Endodermal cell (in vitro differentiated cells): ENCODE measurements at places on chromosomes 16 and 17.
A peak's percentile ranks its signal among the peaks of the same experiment; 100 is the strongest.

GRCh38 chr16:80746231-80746630 lies 58.2 kb downstream of the CDYL2 start:
- DNase-seq = no peak

DNA sequence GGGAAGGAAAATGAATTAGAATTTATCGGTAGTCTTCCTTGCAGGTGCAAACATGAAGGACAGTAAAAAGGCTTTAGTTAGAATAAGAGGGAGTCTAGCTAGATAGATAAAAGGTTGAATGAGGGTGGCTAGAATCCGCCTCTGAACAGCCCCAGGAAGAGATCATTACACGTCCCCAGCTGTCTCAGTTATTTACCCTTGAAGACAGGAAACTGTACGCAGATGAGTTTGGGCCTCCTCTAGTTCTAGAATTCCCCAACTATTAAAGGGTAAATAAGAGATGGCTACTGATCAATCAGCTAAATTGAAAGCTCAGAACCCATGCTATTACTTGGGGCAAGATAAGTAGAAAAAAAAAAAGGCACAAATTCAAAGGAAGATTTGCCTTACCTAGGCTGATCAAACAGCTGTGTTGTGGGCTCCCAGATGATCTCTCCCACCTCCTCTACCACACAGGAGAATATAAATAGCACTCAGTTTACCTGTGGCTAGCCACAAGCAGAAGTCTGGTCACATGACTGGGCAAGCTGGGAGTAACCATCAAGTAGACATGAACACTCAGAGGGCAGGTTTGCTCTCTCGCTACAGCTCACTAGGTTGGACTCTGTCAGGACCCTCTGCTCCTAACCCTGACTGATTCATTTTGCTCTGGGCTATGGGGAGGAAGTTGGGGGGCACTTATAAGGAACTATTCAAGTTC lies 17.0 kb downstream of the FAM117A start:
- no peak for DNase-seq

- DNase-seq = peak; percentile 95
Measured at GRCh38 chr16:81076566-81077075, 417 bp downstream of the C16orf46 start.

DNA sequence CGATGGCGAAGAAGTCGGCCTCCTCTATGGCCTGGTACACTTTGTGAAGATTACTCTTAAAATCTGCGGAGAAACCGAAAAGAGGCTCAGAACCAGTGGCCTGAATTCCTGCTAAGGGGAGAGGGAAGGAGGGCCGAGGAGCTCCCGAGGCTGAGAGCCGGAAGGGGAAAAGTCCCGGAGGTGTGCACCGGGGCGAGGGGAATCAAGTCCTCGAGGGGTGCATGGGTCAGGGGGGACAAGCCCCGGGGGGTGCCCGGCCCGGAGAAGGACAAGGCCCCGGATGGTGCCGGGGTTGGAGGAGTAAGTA lies 495 bp downstream of the PARN start:
- DNase-seq = no peak

- peak; percentile 86 for DNase-seq
Measured at GRCh38 chr17:74085434-74085833, 118.0 kb upstream of the RPL38 start.

- peak; percentile 45 for DNase-seq
Measured at GRCh38 chr17:8889458-8890210, 22.2 kb upstream of the PIK3R6 start.

DNA sequence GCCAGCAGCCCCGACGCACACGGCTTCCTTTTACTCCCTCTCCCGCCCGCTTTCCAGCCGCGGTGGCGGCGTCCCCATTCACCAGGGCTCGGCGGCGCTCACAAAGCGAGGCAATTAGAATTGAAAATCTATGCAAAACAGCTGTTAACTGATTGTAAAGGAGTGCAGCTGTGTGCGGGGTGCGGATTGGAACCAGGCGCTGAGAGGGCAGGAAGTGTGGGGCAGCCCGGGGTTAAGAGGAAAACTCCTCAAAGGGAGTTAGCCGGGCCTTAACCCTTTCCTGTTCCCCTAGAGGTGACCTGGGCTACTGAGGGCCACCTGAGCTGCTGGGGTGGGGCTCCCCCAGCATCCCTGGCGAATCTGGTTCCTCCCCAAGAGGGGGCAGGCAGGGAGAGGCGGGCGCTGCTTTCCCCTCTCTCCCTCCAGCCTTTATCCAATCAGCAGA lies 5.8 kb upstream of the GSE1 start:
- peak; percentile 93 for DNase-seq

DNA sequence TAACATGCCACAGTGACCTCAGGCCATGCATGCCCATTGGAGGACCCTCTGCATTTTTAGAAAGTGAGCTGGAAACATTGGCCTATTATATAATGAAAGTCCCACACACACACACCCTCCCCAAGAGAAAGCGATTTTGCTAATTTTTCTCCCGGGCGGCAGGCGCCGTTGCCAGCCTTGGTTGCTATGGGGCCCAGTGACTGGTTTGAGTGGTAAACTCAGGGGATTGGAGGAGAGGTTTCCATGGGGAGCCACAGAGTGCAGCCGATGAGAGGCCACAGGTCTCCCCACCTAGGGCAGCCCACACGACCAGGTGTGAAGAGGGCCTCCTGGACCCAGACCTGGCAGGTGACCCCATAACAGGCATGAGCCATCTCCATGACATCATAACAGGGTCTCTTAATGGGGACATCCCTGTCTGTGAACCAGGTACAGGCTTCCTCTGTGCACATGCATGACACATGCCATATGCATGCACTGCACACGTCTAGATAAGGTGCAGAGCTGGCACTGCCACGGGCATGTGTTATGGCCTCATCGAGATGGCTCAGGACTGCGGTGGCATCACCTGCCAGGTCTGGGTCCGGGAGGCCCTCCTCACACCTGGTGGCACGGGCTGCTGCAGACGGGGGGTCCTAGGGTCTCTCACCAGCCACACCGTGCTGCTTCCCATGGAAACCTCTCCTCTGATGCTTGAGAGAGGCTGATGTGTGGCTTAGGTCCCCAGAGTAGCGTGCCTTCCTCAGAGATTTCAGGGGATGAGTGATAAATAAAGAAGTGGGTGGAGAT lies 144.1 kb downstream of the RBFOX3 start:
- DNase-seq = no peak

GRCh38 chr17:28221751-28222414 lies 97.1 kb upstream of the TMEM97 start:
- no peak for DNase-seq

DNA sequence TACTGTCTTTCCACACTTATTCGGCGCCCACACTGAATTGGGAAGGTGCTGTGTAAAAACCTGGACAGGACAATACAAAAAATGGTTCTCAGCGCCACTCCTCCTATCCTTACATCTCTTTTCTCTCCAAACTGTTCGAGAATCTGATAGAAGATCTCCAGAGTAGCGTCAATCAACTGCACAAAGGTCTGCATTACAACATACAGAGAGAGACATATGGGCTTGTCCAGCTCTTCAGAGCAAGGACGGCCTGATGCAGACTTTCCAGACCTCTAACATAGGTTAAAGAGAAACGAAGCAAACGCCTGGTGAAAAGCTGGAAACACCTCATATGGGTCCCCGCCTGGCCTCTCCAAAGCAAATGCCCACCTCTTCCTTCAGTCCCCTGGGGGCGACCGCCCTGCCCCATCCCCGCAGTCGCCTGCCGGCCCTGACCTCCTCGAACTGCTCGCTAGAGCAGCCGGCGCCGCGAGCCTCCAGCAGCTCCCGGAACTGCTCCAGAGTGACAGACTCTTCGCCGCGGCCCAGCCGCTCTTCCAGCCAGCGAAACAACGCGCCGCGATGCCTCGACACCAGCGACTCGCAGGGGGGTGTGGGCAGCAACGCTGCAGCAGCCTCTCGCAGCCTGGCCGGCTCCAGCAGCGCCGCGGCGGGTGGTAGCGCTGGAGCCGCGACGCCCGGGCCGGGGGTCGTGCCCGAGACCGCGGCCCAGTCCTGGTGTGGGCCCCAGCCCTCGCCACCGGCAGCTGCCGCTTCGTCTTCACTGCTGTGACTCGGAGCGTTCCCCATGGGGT lies 526 bp downstream of the ZZEF1 start:
- peak; percentile 82 for DNase-seq

- DNase-seq = peak; percentile 87
Measured at GRCh38 chr17:31525801-31526549, 134.5 kb downstream of the RAB11FIP4 start.

DNA sequence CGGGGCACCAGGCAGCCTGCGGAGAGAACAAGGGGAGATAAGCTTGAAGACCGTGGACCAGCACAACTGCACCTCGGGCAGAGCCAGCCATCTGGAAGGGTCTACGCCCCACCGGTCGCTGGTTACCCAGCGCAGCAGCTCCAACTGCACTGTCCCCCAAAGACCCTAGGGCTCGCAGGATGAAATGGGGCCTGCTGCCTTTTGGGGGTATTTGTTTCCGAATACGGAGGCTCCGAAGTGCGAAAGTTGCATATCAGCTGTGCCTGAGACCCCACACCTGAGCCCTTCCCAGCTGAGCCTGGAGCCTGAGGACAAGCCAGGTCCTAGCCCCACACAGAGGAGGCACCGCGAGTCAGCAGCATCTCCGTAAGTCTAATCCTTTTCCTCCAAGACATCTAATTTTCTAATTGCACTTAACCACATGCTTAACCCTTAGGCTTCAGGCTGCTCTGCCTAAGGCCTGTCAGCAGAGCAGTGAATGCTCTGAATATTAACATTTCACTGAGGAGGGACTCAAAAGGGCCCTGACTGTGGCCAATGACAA lies 4.0 kb downstream of the KIFC3 start:
- no peak for DNase-seq

GRCh38 chr17:61495161-61495857 lies 43.1 kb downstream of the TBX4 start:
- DNase-seq = peak; percentile 66

DNA sequence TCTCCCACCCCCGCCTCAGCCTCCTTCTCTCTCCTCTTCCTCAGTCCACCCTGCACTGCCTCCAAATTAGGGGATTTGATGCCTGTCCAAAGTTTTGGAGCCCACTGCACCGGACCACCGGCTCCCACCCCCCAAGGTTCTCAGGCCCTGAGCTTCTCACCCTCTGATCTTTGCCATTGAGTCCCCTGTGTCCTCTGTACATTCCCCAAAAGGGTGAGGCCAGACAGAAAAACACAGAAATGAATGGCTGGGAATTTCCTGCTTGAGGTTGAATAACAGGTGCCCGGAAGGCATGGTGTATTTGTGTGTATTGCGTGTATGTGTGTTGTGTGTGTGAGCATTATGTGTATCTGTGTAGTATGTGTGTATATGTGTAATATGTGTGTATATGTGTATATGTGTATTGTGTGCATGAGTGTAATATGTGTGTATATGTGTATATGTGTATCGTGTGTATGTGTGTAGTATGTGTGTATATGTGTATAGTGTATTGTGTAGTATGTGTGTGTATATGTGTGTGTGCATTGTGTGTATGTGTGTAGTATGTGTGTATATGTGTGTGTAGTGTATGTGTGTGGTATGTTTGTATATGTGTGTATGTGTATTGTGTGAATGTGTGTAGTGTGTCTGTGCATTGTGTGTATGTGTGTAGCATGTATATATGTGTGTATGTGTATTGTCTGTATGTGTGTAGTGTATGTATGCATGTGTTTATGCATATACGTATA lies 16.0 kb upstream of the CCL17 start:
- DNase-seq = no peak

DNA sequence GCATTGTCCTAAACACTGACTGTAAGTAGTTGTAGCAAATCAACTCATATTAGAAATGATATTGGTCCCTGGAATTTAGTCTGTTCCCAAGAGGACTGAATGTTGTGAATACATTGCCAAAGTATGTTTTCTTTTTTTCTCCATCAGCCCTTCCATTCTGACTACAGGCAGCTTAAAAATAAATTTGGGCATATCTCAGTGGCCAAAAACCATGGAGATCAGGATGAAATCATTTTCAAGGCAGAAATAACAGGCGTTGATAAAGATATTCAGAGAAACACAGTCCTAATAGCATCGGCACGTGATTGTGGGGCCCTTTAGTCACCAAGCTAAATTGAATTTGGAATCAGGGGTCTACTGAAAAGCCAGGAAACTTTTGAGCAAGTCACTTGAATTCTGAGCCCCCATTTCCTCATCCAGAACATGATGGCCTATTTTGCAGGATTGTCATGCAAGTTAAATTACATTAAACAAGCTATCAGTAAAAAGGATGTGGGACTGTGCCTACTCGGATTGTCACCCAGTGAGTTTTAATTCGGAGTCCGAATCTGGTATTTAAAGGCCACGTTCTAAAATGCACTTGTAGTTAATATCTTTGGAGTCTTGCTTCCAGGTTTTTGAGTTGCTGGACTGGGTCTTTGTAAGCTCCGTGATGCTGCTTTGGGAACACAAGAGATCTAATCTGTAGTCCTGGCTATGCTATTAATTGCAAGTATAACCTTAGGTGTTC lies 17.1 kb downstream of the HLF start:
- no peak for DNase-seq

- no peak for DNase-seq
Measured at GRCh38 chr16:74743668-74744299, 30.8 kb downstream of the FA2H start.

GRCh38 chr17:45136846-45137560 lies 1.5 kb downstream of the ACBD4 start:
- DNase-seq = peak; percentile 50

GRCh38 chr17:15106540-15106939 lies 158.6 kb downstream of the PMP22 start:
- peak; percentile 63 for DNase-seq

- no peak for DNase-seq
Measured at GRCh38 chr17:14921936-14922335, 343.2 kb downstream of the PMP22 start.

DNA sequence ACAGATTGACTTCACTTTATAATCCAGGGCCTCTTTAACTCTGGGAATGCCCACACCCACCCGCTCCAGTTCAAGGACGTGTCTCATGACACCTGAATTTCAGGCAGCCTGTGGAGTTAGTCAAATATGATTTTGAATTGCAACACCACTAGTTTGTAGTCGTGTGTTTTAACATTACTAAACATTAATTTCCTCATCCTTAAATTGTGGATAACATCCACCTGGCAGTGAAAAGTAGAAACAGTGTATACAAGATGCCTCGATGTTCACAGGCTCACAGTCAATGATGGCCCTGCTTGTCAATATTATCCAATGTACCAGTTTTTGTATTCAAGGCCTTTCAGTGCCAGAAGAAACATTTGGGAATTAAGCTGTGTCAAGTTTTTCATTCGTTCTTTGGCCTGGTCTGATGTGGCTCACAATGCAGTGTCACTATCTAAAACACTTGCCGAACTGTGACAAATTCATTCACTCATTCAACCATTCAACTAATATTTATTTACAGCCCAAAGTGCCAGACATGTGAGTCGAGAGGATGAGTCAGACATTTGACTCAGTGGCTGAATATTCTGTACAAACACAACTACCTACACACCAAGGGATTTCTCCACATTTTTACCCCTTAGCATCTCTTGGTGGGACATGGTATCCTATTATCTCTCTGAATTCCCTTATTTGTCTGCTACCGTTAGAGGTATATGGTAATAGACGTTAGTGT lies 1.4 kb downstream of the MEIOB start:
- no peak for DNase-seq

- no peak for DNase-seq
Measured at GRCh38 chr16:85627526-85628264, 14.6 kb downstream of the GSE1 start.

DNA sequence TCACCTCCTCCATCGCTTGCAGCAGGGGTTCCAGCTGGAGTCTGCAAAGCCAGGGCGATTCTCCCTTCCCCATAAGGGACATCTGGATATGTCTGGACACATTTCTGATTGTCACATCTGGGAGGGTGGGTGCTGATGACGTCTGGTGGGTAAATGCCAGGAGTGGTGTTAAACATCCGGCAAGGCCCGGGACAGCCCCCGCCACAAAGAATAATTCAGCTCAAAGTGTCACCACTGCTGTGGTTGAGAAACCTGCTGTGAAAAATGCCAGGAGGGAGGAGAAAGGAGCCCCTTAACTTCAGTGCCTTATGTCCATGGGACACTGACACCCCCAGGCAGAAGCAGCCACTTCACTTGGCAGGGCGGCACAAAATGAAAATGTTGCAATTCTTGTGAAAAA lies 179.4 kb upstream of the SDK2 start:
- DNase-seq = no peak
